Astrocyte (in vitro differentiated cells and primary cell): ENCODE measurements at places on chromosomes 12 and 14.

DNA sequence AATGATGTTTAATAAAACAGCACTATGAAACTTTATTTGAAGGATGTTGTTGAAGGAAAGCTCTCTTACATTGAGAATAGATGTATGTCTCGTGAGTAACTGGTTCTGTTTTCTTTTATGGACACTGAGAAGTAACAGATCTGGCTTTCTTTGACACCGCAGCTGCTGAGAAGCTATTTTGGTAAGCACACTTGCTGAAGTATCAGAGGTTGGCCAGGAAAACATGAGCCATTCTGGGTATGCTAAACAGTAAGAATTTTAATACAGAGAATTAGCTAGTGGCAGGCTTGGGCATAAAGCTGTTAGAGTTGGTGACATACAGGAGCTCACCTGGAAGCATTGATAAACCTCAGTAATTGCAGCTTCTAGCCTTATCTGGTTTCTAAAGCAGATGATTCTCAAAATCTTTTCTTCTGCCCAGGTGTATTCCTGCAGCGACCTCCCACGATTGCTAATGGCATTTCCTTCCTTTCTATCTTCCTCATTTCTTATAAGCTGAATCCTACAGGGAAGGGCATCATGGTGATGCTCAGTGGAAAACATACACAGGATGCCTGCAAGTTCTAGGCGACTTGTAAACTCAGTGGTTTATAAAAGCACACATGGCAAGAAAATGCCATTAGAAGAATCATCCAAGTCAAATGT, 291.6 kb upstream of the SLC16A7 start:
- DNase-seq: no peak

DNA sequence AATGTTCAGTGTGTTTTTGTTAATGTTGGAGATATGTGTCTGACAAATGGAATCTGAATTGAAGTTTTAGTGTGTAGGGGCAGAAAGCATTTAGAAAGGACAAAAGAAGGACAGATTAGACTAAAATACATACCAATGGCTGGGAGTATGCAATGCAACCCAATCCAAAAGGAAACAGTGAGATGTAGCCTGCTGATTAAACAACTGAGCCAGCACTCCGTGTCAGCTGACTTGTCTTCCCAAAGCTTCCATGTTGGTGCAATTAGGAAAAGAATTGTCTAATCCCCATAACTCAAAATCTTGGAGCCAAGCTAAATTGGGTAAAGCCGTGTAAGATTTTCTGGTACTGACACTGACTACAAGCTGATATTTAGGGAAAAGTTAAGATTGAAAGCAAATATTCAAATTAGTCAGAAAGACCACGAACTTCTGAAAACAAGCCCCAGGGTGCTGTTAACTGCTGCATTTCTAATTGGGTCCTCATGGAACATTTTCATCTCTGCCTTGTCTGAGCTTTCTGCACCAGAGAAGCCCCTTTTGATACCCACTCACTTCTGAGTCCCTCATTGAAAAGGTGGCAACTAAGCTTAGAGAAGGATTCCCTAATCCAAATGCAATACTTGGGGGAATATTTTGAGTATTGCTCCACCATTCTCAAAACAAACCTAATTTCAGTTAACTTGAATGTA, 109.1 kb downstream of the DAD1 start:
- peak; percentile 20 for DNase-seq

DNA sequence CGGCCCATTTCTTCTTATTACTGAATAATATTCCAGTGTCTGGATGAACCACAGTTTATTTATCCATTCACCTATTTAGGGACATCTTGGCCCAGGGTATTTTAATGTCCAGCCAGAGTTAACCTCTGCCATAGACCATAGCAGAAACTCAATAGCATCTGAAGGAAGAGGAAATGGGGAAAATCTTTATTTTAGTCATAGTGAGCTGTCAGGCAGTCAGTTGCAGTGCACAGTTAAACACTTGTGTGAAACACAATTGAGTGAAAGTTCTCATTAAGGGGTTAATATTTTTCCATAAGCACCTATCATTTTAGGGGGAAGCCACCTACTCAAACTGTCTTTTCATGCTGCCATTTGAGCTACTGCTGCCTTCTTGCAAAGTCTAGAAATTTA, 197.3 kb upstream of the PPFIA2 start:
- no peak for DNase-seq

DNA sequence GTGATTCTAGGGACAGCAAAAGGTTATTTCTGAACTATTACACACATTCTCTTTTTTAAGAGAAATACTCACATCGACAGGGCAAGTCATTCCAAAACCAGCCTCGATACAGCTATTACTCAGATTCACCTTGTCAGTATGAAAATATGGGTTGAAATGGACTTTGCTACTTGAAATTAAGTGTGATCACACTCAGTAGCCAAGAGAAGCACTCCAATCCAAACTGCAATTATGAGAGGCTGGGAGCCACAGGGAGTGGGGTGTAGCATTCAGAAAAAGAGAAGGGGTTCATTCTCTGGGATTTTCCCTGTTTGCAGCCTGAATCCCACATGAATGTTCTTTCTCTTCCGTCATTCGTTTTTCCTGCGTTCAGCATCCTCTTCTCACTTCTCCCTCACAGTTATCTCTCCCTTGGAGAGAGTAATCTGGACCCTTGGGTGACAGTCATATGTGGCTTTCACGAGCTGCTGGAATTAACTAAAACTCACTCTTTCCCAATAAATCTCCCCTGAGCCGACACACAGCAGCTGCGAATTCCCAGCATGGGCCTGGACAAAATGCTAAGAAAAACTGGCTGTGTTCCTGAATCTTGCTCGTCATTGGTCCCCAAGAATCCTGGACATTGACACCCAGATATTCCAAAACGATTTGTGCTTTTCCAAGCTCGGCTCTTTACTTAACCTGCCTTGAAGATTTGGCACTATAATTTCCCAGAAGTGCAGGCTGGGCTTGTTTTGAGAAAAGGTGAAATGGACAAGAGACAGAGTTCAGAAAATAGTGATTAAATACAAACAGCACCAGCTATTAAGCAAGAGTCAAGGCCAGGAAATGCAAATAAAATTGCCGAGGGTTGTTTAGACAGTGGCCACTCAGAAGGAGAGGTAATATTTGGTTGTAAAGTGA, 199.5 kb upstream of the PLEKHG7 start:
- no peak for DNase-seq

GRCh38 chr14:36222952-36223468, 46.5 kb upstream of the PTCSC3 start:
- DNase-seq: peak; percentile 12

GRCh38 chr12:123078120-123078465, 72.8 kb downstream of the PITPNM2 start:
- no peak for DNase-seq
